ENCODE measurements at places on chromosomes 12 and 14.

DNA sequence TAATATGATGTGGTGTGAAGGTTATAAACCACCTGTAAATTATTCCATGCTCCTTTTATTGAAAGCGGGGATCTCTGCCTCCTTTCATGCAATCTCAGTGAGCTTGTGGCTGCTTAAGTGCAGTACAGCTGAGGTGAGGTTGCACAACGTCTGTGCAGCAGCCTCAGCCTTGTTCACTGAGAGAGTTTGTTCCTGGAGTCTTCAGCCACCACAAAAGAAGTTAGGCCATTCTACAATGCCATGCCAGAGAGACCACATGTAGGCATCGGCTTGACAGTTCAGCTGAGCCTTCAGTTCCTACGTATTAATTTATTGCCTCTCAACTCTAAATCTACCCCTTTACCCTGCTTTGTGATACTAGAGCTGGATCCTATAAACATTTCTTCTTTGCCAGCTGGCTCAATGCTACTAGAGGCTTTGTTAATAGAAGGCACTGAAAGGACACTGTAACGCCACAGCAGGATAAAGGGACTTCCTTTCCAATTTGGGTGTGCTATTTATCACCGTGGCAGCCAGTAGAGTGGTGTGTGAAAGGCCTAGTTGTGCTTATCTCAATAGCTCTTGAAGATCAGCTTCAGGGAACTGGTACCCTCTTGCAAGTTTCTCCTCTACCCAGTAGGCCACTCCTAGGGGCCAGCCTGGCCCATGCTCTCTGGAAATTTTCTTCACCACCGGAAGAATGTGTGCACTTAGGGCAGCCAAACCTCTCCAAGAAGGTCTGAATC lies 337.7 kb downstream of the IPO8 start:
- no peaks in the 10 kb centered on the region for H3K4me1 ChIP-seq
- DNase-seq, result no peak
- no peak overlapping the region for H3K4me3 ChIP-seq
- no peaks in the 10 kb centered on the region for H3K27me3 ChIP-seq

GRCh38 chr12:95083938-95084337 lies 10.5 kb upstream of the NR2C1 start:
- H3K4me1 ChIP-seq, result no peaks in the 10 kb centered on the region
- DNase-seq, result no peak
- no peaks in the 10 kb centered on the region for H3K27me3 ChIP-seq

- DNase-seq, result no peak
- no peaks in the 10 kb centered on the region for H3K27me3 ChIP-seq
- no peak overlapping the region for H3K4me3 ChIP-seq
These were observed 83.4 kb downstream of the CNTN1 start for GRCh38 chr12:40775661-40776060.

DNA sequence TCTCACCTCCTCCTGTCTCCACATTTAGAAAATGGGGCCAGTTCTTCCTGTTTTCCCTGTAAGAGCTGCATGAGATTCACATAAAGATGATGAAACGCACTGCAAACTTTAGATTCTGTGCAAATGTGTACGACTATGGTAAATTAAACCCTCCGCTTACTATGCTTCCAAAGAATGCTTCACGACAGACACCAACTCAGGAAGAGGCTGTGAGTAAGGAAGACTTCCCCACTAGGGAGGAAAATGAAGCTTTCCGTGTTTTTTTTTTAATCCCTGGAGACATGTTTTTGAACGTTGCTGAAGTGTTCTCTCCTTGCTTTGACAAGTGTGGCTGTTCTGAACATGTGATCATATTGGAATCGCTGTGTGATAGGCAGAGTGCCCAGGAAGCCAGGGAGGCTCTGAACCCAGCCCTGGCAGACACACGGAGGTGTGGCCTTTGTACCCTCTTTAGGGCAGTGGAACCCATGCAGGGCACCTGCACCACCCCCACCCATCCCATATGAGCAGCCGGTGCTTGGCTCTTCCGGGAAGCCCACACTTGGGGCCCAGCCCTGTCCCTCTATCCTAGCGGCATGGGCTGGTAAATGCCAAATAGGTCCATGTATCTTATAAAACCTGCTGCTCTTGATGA lies 7.5 kb upstream of the SYNE3 start:
- H3K4me3 ChIP-seq, result no peak overlapping the region
- no peaks in the 10 kb centered on the region for H3K27me3 ChIP-seq
- H3K36me3 ChIP-seq, result no peaks in the 10 kb centered on the region
- no peaks in the 10 kb centered on the region for H3K4me1 ChIP-seq
- no peak overlapping the region for H3K27ac ChIP-seq
- no peak for DNase-seq

DNA sequence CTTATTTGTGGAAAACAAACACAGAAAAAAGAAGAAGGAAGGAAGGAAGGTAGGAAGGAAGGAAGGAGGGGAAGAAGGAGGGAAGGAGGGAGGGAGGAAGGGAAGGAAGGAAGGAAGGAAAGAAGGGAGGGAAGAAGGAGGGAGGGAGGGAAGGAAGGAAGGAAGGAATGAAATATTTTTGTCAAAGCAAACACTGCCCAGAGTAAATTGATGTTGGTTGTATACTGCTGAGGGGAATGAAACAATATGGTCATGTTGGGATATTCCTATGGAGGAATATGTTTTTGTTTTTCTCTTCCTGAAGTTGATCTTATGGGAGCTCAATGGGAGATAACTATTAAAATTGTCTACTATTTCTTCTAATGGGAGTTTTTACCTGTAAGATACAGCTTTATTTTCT lies 717.5 kb upstream of the LRFN5 start:
- no peaks in the 10 kb centered on the region for H3K36me3 ChIP-seq
- H3K27me3 ChIP-seq, result no peaks in the 10 kb centered on the region
- H3K4me1 ChIP-seq, result no peaks in the 10 kb centered on the region
- H3K4me3 ChIP-seq, result no peak overlapping the region
- H3K27ac ChIP-seq, result no peak overlapping the region

- H3K4me3 ChIP-seq, result no peak overlapping the region
- H3K4me1 ChIP-seq, result 0 out of 2 replicates have a peak, but pooled peaks cover 1% of the 10 kb centered on the region
- no peak overlapping the region for H3K27ac ChIP-seq
- peaks cover 9% of the 10 kb centered on the region for H3K36me3 ChIP-seq
- DNase-seq, result no peak
- no peaks in the 10 kb centered on the region for H3K27me3 ChIP-seq
These were observed 5.5 kb upstream of the ATN1 start for GRCh38 chr12:6921996-6922946.

DNA sequence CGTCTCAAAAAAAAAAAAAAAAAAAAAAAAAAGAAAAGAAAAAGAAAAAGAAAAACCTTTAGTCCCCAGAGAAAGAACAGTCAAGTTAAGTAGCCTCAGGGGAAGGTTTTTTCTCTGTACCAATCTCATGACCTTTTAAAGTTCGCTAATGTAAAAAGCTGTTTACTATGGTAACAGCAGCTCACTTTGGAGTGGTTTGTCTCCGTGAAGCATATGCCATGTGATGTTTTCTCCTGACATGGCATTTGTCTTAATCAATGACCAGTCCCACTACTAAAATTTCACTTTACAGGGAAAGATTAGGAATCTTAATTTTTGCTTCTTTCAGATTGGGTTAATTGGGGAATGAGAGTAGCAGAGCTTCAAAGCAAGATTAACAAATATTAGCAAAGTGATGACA lies 4.3 kb downstream of the RNF212B start:
- no peak overlapping the region for H3K27ac ChIP-seq
- H3K4me3 ChIP-seq, result no peak overlapping the region
- no peaks in the 10 kb centered on the region for H3K27me3 ChIP-seq

GRCh38 chr12:87847147-87847546 lies 182.1 kb downstream of the C12orf50 start:
- H3K4me1 ChIP-seq, result no peaks in the 10 kb centered on the region
- H3K27ac ChIP-seq, result no peak overlapping the region
- H3K36me3 ChIP-seq, result no peaks in the 10 kb centered on the region
- no peaks in the 10 kb centered on the region for H3K27me3 ChIP-seq
- DNase-seq, result no peak

- H3K36me3 ChIP-seq, result no peaks in the 10 kb centered on the region
- no peak overlapping the region for H3K4me3 ChIP-seq
- DNase-seq, result no peak
- no peaks in the 10 kb centered on the region for H3K4me1 ChIP-seq
- no peaks in the 10 kb centered on the region for H3K27me3 ChIP-seq
These were observed 247.2 kb upstream of the CCDC196 start for GRCh38 chr14:66238969-66239368.

DNA sequence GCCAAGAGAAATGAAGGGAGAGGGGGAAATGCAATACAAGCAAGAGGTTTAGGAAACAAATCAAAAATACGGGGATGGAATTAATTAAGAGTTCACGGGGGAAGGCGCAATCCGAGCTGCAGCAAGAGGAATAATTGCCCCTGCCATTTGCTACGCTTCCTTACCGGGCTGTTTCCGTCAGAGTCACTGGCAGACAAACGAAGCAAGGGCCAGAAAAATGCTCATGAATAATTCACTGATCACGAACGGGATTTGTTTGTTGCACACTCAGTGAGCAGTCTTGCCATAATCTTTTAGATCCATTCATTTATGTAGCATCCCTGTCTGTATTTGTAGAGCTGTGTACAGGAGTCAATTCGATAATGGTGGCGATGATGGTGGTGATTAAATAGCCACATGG lies 39.0 kb downstream of the PLXNC1 start:
- no peak overlapping the region for H3K4me3 ChIP-seq
- H3K27ac ChIP-seq, result no peak overlapping the region
- no peak for DNase-seq
- H3K27me3 ChIP-seq, result peaks cover 2% of the 10 kb centered on the region
- no peaks in the 10 kb centered on the region for H3K4me1 ChIP-seq
- no peaks in the 10 kb centered on the region for H3K36me3 ChIP-seq

DNA sequence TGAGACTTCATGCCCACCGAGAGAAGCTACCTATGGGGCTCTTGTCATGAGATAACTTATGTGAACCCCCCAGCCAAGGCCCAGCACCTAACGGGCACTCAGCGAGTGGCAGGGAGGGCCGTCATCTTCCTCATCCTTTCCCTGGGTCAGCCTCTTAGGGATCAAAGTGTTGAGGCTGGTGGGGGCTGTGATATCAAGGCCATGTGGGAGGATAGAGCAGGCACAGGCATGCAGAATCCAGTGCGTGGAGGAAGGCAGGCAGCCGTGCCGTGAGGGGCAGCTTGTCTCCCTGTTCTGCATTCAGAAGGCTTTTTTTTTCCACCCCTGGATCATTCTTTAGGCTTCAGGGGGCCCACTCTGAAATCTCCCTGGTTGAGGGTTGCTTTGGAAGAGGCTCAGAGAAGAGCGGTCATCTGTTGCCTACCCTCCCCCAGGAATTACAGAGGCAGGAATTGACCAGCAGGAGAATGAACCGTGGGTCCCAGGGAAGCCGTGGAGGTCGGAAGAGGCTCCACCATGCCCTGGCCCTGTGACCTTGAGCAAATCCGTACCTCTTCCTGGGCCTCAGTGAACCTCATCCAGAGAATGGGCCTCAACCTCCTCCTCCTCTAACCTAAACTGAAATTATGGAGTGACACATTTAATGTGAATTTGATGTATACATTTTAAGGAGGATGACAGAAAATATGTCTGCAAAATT lies 62.8 kb downstream of the BEGAIN start:
- no peak for DNase-seq
- no peaks in the 10 kb centered on the region for H3K27me3 ChIP-seq
- H3K4me3 ChIP-seq, result no peak overlapping the region
- H3K4me1 ChIP-seq, result no peaks in the 10 kb centered on the region
- H3K27ac ChIP-seq, result no peak overlapping the region

DNA sequence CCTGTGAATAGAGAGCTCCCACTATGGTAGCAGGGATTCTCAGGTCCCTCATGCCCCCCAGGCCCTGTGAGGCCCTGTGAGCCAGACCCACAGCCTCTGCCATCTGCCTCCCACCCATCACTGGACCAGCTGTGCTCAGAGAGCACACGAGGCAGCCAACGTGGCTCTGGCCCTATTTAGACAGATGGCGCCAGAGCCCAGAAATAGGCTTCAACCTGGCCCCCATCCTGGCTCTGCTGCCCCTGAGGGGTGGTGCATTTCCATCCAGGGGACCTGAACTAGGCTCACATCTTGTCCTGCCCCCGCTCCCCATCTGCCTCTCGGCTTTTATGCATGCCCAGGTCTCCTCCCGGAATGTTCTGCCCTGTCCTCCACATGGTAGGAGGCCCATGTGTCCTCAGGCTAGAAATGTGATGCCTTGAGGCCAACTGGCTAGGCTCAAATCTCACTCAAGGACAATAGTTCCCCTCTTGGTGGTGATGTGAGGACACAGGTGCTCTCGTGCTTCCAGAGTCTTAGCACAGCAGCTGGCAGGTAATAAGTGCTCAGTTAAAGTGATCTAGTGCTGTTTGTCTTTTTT lies 18.9 kb downstream of the TMEM63C start:
- no peak overlapping the region for H3K27ac ChIP-seq
- no peaks in the 10 kb centered on the region for H3K36me3 ChIP-seq
- no peaks in the 10 kb centered on the region for H3K4me1 ChIP-seq
- H3K27me3 ChIP-seq, result no peaks in the 10 kb centered on the region
- no peak for DNase-seq
- H3K4me3 ChIP-seq, result no peak overlapping the region

DNA sequence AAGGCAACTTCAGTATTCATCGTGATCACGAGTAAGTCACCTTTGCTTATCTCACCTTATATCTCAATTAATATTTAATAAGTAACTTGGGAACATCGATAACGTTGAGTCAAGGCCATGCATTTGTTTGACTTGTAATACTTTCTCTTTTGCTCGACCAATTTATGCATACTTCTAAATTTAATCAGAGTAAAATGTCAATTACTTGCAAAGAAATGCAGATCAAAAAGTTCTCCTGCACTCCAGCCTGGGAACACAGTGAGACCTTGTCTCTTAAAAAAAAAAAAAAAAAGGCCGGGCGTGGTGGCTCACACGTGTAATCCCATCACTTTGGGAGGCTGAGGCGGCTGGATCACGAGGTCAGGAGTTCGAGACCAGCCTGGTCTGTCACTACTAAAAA lies 11.8 kb upstream of the HIP1R start:
- no peaks in the 10 kb centered on the region for H3K36me3 ChIP-seq
- no peaks in the 10 kb centered on the region for H3K4me1 ChIP-seq
- H3K27ac ChIP-seq, result no peak overlapping the region
- no peaks in the 10 kb centered on the region for H3K27me3 ChIP-seq

DNA sequence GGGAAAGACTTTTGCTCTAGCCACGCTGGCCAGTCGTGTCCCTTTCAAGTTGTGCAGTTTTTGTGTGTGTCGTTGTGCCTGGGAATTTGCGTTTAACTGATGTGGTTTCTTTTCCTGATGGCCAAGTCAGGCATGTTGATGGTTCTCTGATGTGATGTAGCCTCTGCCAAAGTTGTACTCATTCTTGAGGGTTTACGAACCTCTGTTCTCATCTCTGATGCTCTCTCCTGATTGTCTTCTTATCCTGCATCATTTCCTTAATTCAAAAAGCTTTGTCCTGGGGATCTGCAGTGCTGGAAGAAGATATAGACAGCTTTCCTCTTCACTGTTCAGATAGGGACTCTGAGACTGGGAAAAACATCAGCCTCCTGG lies 25.4 kb downstream of the CD9 start:
- H3K27me3 ChIP-seq, result no peaks in the 10 kb centered on the region
- no peak overlapping the region for H3K27ac ChIP-seq
- H3K4me3 ChIP-seq, result no peak overlapping the region
- 0 out of 2 replicates have a peak, but pooled peaks cover 1% of the 10 kb centered on the region for H3K4me1 ChIP-seq
- H3K36me3 ChIP-seq, result peaks cover 22% of the 10 kb centered on the region

- H3K27me3 ChIP-seq, result no peaks in the 10 kb centered on the region
These were observed 95.4 kb downstream of the TTC7B start for GRCh38 chr14:90720832-90721231.
